Upper lobe of right lung (tissue), 1 donor: ENCODE measurements at places on chromosomes 2 and 18. TPM values are rescaled to one million over a fixed set of nuclear protein-coding genes. Genes with fewer than 3 reads are reported as not detected.
A peak's percentile ranks its signal among the peaks of the same experiment; 100 is the strongest.

Gene CABLES1
- total RNA-seq: 39.5 TPM

Gene NRP2
- 75.3 TPM for total RNA-seq

Gene FABP1
- not detected for total RNA-seq

Gene DSG2
- 34.2 TPM for total RNA-seq

Gene XIRP2
- 0.14 TPM for total RNA-seq

GRCh38 chr18:55220523-55220922 is 261.3 kb upstream of the CCDC68 start:
- H3K4me1 ChIP-seq: no peaks in the 10 kb centered on the region
- no peak overlapping the region for H3K4me3 ChIP-seq

GRCh38 chr2:120735746-120736170 is at the start of gene GLI2:
Gene GLI2 (plus strand): TSS chr2:120735868. CDS start chr2:120797321, 61,453 bp downstream.
- H3K4me1 ChIP-seq: peaks cover 22% of the 10 kb centered on the region
- H3K4me3 ChIP-seq: peak within 1 kb of the TSS; percentile 55
- peak within 1 kb of the TSS; percentile 49 for H3K27ac ChIP-seq
- no peaks in the 10 kb centered on the region for H3K36me3 ChIP-seq
- DNase-seq: peak; percentile 81

GRCh38 chr2:105887256-105887655 is 142.5 kb downstream of the NCK2 start:
- H3K4me1 ChIP-seq: peaks cover 31% of the 10 kb centered on the region
- H3K27me3 ChIP-seq: no peaks in the 10 kb centered on the region
- H3K4me3 ChIP-seq: no peak overlapping the region
- no peak for DNase-seq

DNA sequence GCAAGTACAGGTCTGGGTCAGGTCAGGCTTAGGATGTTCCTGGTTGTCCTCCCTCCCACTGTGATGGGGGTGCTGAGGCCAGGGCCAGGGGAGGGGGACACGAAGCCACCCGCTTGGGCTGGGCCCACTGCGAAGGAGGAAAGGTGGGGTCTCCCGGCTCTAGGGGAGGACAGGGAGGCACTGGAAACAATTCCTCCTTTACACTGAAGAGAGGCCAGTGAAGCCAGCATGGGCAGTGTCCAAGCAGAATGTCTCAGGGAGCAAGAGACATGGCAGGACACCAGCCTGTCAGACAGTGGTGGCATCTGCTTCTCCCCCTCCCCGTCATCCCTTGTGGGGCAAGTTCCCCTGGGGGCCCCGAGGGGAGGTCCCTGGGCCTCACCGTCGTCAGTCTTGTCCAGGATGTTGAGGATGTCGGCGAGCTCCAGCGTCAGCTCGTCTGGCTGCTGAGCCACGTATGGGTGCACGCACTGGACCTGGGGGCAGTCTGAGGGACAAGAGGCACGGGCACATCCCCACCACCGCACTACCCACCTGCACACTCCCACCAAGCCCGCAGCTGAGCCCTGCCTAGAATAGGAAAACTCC is 10.8 kb downstream of the SNORC start:
- peaks cover 23% of the 10 kb centered on the region for H3K27me3 ChIP-seq
- DNase-seq: peak; percentile 54
- H3K4me3 ChIP-seq: no peak overlapping the region
- H3K36me3 ChIP-seq: no peaks in the 10 kb centered on the region
- H3K4me1 ChIP-seq: peaks cover under 1% of the 10 kb centered on the region
- no peak overlapping the region for H3K27ac ChIP-seq

DNA sequence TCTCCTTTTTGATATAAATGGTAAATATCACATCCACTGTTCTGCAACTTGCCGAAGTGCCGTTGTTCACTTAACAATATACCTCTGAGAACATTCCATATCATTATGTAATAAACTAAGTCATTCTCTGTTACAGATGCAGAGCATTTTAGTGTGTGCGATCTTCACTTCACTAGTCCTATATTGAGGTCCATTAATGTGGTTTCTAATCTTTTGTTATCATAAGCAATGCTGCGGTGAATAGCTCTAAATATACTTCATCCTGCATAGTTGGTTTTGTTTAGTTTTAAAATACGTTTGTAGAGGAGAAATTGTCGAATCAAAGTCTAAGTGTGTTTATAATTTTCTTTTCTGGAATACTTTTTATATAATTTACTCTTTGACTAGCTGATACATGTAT is 280.3 kb upstream of the TRIB2 start:
- DNase-seq: no peak

DNA sequence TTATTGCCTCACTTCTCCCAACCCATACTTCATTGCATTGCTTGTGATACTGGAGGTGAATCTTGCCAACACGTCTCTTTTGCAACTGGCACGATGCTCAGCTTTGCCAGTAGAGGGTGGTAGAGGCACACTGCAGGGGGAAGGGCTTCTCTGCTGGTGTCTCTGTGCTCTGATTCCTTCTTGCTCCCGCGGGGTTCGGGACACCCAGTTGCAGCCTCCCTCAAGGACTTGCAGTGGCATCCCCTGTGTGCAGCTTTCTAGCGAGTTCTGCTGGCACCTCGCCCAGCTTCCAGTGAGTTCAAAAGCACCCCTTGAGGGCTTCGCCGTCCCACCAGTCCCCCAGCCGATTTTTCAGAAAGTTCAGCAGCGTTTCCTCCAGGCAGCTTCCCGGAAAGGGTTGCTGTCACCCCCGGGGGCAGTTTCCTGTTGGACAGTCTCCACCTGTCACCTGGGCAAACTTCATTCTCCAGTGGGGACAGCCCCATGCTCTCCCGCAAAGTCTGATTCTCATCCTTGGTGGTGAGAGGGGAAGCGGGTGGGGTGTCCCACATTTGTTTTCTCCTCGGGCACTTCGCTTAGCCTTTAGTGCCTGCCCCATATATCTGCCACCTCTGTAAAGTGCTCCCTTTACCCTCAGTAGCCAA is 35.4 kb upstream of the EN1 start:
- peak overlapping the region; percentile 36 for H3K4me3 ChIP-seq
- H3K4me1 ChIP-seq: peaks cover 4% of the 10 kb centered on the region
- peaks cover 16% of the 10 kb centered on the region for H3K27me3 ChIP-seq
- DNase-seq: peak; percentile 78

GRCh38 chr18:79958981-79959380 is 5.5 kb upstream of the HSBP1L1 start:
- H3K4me1 ChIP-seq: peaks cover 27% of the 10 kb centered on the region
- no peak overlapping the region for H3K4me3 ChIP-seq
- H3K36me3 ChIP-seq: no peaks in the 10 kb centered on the region
- H3K27me3 ChIP-seq: no peaks in the 10 kb centered on the region
- DNase-seq: no peak
- no peak overlapping the region for H3K27ac ChIP-seq
